RPMI8226 (cell line): ENCODE measurements at places on chromosomes 1 and 21.

DNA sequence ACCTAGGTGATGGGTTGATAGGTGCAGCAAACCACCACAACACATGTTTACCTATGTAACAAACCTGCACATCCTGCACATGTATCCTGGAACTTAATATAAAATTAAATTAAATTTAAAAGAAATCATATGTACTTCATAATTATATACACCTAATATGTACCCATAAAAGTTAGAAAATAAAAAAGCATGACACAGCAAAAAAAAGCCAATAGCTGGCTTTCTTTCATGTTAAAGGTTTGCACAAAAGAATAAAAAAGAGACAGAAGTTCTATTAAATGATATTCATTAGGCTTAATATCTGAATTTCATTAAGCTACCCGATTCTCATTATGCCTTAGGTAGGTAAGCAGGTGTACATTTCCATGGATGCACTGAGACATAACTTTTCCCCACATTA, 5.2 kb upstream of the PRMT6 start:
- no peak for DNase-seq

DNA sequence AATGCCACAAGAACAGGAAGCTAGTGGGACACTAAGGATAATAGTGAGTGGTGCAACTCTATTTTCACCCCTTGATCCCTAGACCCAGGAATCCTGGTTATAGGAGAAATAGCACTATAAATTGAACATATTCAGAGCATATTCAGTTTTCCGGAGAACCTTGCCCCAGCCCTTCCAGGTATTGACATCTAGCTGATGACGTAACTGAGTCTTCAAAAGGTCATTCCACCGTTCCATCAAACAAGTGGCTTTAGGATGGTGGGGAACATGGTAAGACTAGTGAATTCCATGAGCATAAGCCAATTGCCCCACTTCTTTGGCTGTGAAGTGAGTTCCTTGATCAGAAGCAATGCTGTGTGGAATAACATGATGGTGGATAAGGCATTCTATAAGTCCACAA, 2.9 kb downstream of the MROH9 start:
- DNase-seq, result no peak

- DNase-seq, result no peak
Measured at GRCh38 chr1:39795651-39796050, 7.0 kb upstream of the BMP8B start.

DNA sequence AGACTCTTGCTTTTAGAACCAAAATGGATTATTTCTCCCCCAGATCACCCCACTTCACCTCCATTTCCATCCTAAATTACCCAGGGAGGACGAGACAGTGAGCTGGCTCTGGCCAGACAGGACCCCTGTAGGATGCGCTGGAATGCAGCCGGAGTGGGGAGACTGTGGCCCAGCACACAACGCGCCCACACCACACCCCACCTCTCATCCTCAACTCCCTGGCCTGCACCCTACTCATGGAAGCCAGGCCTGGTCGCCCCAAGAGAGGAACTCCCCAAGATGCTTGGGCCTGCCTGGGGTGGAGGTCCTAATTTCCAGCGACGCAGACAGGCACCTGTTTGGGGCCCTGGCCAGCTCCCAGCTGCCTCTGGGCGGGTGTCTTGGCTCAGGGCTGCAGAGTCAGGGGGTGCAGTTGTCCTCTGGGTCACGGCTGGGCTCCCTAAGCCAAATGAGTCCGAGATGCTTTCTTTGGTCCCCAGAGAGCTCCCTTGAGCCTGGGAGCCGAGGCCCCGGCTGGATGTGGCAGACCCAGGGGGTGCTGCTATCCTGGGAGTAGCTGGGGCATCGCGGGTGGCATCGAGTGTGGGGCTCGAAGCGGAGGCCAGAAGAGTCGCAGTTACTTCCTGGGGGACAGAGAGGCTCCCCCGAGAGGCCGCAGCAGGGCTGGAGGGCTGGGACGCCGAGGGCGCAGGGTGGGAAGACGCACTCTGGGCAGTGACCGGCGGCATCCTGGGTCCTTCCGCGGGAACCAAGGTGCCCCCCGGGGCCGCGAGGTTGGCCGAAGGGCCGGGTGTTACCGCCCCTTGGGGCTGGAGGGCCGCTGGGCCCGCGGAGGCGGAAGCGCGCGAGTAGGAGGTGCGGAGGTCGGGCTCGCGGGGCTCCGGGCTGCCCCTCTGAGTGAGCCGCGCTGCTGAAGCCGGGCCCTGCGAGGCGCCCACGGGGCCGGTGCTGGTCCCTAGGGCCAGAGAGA, 10.4 kb downstream of the CLEC20A start:
- DNase-seq, result no peak

DNA sequence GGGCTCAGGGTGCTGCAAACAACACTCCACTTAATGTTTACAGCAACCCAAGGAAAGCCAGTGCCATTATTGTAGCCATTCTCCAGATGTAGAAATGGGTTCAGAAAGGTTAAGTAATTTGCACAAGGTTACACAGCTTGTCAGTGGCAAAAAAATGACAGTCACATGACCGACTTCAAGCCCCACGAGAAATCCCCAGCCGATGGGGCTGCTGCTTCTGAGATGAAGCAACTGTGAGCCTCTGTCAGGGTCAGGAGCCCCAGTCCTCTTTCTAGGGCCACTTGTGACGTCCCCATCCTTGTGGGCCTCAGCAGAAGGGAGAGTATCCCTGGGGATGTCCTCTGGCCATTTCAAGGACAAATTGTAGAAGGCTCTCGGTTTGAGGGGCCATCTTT, 54.8 kb downstream of the EDN2 start:
- DNase-seq, result no peak

DNA sequence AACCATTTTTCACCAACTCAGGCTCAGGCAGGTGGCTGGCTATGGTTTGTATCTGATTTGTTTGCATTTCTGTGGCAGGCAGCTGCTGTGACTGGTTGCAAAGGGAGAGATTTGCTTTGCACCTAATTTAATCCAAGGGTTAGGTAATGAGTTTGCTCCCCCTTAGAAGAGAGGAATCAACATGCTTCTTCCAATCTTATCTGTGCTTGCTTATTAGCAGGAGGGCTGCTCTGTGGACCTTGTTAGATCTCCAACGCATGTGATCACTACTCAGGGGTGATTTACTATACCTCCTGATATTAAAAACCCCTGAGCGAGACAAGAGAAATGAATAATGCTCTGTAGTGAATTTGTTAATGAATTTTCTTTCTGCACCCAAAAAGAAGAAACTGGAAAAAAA, 20.5 kb downstream of the OLFML3 start:
- DNase-seq, result no peak

GRCh38 chr1:81801651-81802456, 1.1 kb downstream of the ADGRL2 start:
- no peak for DNase-seq

GRCh38 chr1:55311057-55311641, 96.0 kb upstream of the USP24 start:
- DNase-seq, result no peak

GRCh38 chr1:192436441-192437078, 119.8 kb downstream of the RGS21 start:
- DNase-seq, result no peak

GRCh38 chr1:230393722-230394121, 32.4 kb downstream of the PGBD5 start:
- no peak for DNase-seq

DNA sequence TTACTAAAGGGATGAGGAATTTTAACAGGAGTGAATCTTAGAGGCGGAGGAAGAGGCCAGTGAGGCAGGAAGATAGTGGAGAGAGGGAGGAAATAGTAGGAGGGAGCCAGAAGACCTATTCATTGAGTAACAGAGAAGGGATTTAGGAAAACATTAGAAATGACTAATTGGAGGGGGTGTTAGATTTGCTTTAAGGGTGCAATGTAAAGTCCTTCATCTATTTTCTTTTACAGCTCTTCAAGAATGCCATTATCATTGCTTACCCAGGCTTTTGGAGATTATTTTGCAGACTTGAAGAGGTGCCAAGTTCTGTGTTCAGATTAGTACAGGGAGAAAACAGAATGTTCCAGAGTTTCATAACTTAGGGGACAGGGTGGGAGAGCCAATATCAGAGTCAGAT, 33.8 kb downstream of the OR10J1 start:
- no peak for DNase-seq

DNA sequence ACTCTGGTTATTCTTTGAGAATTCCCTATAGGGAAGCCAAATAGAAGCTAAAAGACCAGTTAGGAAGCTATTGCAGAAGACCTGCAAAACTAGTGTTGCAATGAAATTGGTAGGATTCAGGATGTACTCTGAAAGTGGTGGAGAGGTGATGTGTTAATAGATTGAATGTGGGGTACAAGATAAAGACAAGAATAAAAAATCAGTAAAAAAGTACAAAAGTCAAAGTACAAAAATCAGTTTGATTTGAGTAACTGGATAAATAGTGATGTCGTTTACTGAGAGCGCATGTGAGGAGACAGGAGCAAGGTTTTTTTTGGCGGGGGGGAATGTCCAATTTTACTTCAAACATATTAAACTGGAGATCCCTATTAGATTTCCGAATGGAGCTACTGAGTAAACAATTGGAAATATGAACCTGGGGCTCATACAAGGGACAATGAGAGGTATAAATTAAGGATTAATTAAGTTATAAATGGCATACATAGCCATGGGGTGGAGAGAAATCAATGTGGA, 2.5 kb upstream of the DCAF8 start:
- DNase-seq, result no peak

GRCh38 chr1:117087686-117088085, 27.6 kb downstream of the TTF2 start:
- DNase-seq, result no peak

DNA sequence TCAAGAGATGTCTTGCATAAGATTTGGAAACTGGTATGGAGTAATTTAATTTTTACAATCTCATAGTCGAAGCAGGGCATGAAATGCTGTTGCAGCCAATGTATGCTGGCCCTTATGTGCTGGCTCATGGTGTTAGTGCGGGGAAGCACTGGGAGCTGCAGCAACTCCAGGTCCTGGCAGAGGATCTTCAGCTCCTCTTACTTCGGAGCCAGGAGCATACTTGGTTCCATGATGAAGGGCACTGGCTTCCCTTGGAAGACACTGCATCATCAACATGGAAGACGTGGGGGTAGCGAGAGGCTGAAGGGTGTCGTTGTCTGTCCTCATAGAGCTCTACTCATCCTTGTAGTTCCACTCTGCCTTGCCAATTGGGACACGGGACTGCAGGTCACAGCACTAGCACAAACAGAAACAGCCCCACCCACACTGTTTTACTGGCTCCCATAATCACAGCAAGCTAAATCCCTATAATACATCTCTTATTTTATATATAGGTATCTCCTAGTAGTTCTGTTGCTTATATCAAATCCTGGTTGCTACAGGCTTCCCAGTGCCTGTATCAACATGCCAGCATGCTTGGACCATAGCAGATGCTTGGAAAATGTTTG, 22.4 kb downstream of the PLA2G2D start:
- DNase-seq, result no peak

- DNase-seq, result no peak
Measured at GRCh38 chr1:114009393-114009792, 30.1 kb downstream of the OLFML3 start.

- no peak for DNase-seq
Measured at GRCh38 chr1:75640137-75640536, 29.2 kb upstream of the SLC44A5 start.

DNA sequence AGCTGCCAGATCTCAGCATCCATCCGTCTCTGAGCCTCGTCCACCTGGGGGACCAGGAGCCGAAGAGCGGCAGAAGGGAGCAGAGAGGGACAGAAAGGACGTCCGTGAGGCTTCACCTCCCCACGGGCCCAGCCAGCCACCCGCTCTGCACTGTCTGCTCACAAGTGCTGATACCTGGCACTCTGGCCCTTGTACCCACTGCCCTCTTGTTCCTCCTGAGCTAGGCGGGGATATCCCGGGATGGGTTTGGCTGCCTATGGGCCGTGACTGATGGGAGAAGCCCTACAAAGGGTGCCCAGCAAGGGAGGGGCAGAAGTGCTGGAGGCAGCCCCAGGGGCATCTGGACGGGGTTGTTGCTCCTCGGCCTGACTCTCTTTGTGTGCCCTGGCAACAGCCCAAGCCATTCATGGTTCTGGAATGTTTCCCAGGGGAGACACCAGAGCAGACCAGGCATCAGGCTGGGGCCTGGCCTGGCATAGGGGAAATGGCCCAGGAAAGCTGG, 57.6 kb downstream of the LDLRAD2 start:
- no peak for DNase-seq

DNA sequence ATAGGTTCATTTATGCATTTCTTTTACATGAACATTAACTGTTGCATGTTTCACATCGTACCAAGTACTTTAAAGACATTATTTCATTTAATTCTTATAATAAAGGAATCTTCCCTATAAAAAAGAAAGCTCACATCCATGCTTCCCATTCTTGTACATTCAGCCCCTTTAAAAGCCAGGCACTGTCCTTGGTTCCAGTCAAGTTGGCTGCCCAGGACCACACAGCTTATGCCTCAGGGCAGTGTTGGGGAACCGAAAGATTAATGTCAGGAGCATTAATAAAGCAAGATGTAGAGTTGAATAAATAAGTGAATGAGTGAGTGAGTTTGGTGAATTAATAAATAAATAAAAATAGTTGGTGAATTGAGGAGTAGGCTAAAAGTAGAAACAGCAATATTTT, 409.4 kb upstream of the DAB1 start:
- DNase-seq, result no peak

DNA sequence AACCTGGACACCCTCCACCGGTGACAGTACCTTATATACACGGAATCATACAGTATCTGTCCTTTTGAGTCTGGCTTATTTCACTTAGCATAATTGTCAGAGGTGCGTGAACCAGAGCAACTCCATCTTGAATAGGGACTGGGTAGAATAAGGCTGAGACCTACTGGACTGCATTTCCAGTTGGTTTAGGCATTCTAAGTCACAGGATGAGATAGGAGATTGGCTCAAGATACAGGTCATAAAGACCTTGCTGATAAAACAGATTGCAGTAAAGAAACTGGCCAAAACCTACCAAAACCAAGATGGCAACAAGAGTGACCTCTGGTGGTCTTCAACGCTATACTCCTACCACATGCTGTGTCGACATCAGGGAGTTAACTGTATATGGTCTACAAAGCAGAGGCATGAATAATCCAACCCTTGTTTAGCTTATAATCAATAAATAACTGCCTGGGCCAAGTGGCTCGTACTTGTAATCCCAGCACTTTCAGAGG, 1.4 kb upstream of the FDPS start:
- DNase-seq, result peak; percentile 36

DNA sequence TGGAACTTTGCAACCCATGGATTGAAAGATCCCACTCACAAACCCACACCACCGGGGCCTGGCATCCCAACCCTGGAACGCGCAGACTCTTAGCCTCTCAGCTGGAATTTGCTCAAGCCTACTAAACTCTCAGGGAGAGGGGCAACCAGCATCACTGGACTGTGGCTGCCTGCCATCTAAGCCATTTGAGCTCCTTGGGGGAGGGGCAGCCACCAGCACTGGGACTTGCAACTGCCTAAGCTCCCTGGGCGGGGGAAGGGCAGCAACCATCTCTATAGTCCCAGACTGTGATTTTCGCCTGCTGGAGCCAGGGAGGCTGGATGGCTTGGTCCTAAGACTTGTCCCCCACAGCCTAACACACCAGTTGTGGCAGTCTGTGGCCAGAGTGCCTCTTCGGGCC, 122.3 kb downstream of the SNX7 start:
- no peak for DNase-seq

- DNase-seq, result no peak
Measured at GRCh38 chr1:87712261-87713010, 383.8 kb downstream of the LMO4 start.

GRCh38 chr1:116448785-116449385, 75.8 kb downstream of the ATP1A1 start:
- DNase-seq, result no peak

- DNase-seq, result no peak
Measured at GRCh38 chr21:39538453-39539042, 74.2 kb upstream of the B3GALT5 start.
